ENCODE measurements at places on chromosomes 4 and X. TPM values are rescaled to one million over a fixed set of nuclear protein-coding genes. Genes with fewer than 3 reads are reported as not detected.

Gene GABRE
- 0.44 TPM for total RNA-seq

- DNase-seq = no peak
Observed at GRCh38 chr4:3767570-3768288, 1.5 kb downstream of the ADRA2C start.

Gene HMX1
- total RNA-seq = 1.1 TPM

Gene EREG
- not detected for total RNA-seq

Gene CBR4
- total RNA-seq = 36.0 TPM

Gene TGIF2LX
- total RNA-seq = not detected

Gene CXorf49
- total RNA-seq = not detected

GRCh38 chrX:154490021-154490413 is 412 bp downstream of the SLC10A3 start:
- DNase-seq = no peak

Gene SSX3
- not detected for total RNA-seq

Gene TSPAN7
- 9.7 TPM for total RNA-seq

Gene TBC1D9
- total RNA-seq = 15.9 TPM

DNA sequence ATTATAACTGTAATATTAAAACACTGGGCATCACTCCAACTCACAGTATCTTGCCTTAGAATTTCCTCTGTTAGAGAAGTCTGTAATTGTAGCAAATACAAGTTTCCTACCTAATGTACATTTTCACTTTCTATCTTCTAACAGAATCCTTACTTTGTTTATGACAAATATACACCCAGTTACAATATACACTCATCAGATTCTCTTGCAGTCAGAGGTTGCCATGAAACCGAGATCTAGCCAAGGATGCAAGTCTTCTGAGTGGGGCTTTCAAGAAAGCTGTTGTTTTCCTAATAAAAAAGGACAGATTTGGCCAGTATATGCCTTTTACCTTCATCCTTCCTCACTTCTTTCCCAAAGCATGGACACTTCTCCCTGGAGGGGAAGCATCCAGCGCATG is 228.9 kb downstream of the SCFD2 start:
- DNase-seq = no peak

- no peak for DNase-seq
Observed at GRCh38 chr4:18391354-18391728, 369.8 kb upstream of the LCORL start.

Gene PCDH7
- 8.0 TPM for total RNA-seq

DNA sequence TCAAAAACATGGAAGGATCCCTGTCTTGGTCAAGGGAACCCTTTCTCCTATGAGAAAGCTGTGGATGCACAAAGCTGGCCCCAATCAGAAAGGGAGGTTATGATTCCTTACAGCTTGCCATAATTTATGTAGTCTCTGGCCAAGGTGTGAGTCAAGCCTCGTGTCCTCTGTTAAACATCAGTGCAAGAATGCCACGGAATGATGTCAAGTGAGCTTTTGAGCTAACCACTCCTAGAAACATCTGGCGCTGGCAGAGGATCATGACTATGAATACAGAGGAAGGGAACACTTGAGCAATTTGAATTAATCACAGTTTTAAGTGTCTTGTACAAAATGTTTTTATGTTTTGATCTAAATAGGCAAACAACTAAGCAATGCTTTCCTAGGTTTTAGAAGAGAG is 51.5 kb upstream of the RAP2C start:
- no peak for DNase-seq

Gene DMRTC1
- 0.56 TPM for total RNA-seq

Gene OCRL
- 43.1 TPM for total RNA-seq

Gene SMR3B
- not detected for total RNA-seq

DNA sequence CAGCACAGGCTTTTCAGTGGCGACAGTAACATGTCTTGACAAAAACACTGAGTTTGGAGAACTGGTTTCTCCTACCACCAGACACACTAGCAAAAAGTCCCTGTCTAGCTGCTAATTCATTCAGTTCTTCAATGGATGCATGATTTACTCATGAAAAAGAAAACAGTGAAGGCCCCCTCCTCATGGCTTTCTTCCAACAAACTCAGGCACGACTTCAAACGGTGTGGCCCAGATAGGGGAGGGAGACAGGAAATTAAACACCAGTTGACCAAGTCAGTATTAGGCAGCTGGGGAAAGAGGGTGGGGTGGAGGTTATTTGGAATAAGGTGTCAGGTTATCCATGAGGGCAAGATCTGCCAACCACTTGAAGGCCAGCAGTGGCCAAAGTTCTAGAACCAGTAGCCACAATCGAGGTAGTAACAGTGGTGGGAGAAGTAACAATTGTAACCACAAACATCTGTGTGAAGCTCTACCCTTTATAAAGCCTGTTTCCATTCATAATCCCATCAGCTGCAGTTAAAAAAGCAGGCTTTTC is 60.2 kb downstream of the SEPSECS start:
- DNase-seq = no peak

DNA sequence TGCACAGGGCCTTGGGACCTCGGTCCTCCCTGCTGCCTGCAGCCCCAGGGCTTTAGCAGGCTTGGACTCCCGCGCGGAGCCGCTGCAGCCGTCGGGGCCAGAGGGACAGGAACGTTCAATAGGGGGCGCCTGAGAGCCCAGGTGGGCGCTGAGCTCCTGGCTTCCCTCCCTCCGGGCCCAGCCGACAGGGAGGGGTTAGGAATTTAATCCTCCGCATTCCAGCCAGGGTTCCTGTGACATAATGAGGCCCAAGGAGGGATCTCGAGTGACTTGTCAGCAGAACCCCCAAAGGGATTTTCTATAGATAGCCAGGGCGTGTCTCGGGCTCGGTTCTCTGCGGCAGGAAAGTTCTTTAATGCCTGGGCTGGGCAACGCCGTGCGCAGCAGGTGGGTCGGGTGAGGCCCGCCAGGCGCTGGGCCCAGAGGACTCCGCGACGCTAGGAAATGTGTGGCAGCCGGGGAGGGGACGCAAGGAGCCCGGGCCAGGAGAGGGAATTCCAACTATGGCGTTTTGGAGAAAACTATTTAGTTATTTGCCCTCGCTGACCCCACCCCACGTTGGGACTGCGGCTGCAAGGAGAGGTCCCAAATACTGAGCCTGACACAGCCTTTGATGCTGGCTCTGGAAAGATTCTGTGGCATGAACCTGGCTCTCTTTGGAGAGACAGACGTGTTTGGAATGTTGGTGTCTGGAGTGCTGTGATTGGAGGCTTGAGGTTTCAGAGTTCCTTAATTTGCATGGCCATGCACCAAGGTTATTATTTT is 285.2 kb upstream of the GATB start:
- DNase-seq = peak; percentile 47

Gene H2BW1
- not detected for total RNA-seq

GRCh38 chrX:17521871-17522693 is 147.1 kb downstream of the NHS start:
- no peak for DNase-seq

Gene FRMD7
- 0.21 TPM for total RNA-seq

GRCh38 chr4:84573385-84574068 is 9.4 kb upstream of the CDS1 start:
- DNase-seq = no peak

DNA sequence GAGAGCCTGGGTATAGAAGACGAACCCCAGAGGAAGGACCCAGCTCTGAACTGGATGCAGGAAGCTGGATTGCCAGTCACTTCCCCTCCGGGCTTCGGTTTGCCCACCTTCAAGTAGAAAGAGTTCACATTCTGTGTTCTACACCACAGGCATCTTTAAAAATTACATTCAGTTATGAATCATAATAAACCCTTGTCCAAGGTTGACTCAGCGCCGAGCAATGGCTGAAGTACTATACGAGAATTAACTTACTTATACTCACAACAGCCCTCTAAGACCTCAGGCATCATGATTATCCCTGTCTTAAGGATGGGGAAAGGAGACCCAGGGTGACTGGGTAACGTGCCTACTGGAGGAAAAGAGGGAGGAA is 72.5 kb downstream of the EVC2 start:
- no peak for DNase-seq

Gene DAPP1
- total RNA-seq = not detected

Gene C4orf50
- total RNA-seq = 0.02 TPM

DNA sequence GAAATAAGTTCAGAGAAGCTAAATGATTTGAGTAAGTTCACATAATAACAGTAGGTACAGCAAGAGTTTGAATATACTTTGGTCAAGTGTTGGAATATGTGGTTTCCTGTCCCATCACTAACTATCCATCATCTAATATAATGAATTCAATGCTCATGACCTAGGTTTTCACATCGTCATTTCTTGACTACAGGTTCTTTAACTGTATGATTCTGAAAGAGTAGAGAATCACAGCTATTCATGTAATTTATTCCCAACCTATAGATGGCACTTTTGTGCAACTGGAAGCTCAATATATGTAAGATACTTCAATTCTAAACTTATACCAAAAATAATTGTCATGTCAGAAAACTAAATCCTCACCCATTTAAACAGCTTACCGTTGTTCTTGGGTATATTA is 53.1 kb downstream of the TIGD2 start:
- DNase-seq = no peak

Gene TMEM47
- total RNA-seq = 45.4 TPM

Gene SUPT20HL2
- not detected for total RNA-seq

Gene NDNF
- 23.9 TPM for total RNA-seq

DNA sequence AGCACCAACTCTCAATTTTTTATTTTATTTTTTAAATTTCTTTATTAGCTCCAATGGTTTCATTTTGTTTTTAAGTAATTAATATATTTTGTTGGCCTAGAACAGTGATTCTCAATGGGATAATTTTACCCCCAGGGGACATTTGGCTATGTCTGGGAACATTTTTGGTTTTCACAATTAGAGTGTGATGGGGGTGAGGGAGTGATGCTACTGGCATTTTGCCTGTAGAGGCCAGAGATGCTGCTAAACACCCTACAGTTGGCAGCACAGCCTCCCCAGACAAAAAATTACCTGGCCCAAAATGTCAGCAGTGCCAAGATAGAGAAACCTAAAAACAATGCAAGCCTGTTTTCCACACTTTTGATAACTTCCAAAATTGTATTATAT is 64.6 kb downstream of the HHIP start:
- DNase-seq = no peak

DNA sequence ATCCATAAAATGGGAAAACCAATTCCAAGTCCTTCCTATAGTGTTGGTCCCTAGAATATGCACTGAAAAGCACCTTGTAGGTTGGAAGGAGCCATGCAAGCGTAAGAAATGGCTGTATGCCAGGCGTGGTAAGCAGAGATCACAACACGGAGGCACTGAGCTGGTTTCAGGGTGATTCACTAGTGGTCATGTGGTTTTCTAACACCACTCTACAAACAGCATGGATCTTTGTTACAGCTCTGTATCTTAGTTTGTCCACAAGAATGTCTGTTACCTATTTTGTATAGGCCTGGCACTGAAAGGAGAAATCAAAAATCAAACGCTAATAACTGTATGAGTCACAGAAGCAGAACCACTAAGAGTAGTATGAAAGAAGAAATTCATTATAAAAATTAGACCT is 71.9 kb downstream of the MAGEB17 start:
- DNase-seq = no peak

- DNase-seq = no peak
Observed at GRCh38 chrX:14899607-14900006, 26.4 kb downstream of the MOSPD2 start.

DNA sequence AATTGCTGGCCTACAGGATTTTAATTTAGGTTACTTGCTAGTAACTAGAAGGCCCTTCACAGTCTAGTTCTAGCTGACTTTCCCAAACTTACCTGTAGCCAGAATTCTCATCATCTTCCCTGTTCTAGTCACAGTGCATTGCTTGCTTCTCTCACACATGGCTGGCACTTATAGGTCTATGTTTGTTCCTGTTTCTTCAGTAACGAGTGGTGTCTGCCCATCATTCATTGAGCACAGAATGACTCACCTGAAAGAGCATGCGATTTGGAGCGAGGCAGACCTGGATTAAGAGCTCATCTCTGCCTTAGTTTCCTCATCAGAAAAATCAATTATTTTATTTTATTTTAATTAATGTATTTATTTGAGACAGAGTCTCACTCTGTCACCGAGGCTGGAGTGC is 201.7 kb upstream of the ANK2 start:
- DNase-seq = no peak

- DNase-seq = no peak
Observed at GRCh38 chr4:128424527-128425497, 137.2 kb upstream of the PGRMC2 start.

GRCh38 chr4:152594978-152595925 is 59.4 kb upstream of the FBXW7 start:
- no peak for DNase-seq

- no peak for DNase-seq
Observed at GRCh38 chrX:1480082-1480785, 27.5 kb upstream of the ASMTL start.

- no peak for DNase-seq
Observed at GRCh38 chr4:121484633-121485032, 103.8 kb upstream of the QRFPR start.

- DNase-seq = no peak
Observed at GRCh38 chr4:6917461-6918271, 8.0 kb downstream of the TBC1D14 start.

Gene ANOS1
- total RNA-seq = 18.8 TPM

GRCh38 chr4:170242471-170242870 is 152.7 kb upstream of the AADAT start:
- no peak for DNase-seq

DNA sequence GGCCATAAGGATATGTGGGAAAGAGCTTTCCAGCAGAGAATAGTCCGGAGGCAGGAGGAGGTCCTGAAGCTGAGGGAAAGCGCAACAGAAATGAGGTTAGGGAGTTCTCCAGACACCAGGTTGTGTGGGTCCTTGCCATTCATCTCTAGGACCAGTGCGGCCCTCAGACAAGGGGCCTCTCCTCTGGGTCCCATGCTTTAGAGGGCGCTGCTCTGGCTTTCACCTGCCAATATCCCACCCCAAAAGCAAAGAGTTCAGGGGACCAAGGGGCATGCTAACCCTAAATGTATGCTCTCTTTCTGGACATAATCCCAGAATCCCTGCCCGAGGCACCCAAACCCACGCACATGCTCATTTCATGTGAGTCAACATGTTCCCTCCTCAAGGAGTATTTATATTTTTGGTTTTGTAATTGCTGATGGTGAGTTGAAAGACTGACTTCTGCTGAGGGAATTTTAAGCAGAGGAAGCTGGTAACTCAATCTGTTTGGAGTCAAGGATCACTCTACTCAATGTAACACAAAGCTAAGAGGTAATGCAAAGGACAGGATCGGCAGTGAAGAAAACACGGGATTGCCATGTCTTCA is 14.8 kb downstream of the RPL34 start:
- no peak for DNase-seq

- no peak for DNase-seq
Observed at GRCh38 chrX:150429594-150429993, 66.5 kb downstream of the MAMLD1 start.

All from neural crest cell (in vitro differentiated cells).